ENCODE measurements at places on chromosomes 11 and 22. TPM values are rescaled to one million over a fixed set of nuclear protein-coding genes. Genes with fewer than 3 reads are reported as not detected.

The SLC22A25 gene
- total RNA-seq, result not detected

The MMP3 gene
- total RNA-seq, result 0.32 TPM

The MYOD1 gene
- not detected for total RNA-seq

The CARD18 gene
- not detected for total RNA-seq

The RTN4R gene
- total RNA-seq, result not detected

The POTEH gene
- total RNA-seq, result not detected

The UCP3 gene
- 0.08 TPM for total RNA-seq

GRCh38 chr11:110818032-110818687, 105.9 kb upstream of the ARHGAP20 start:
- H3K27ac ChIP-seq, result no peak overlapping the region
- no peak for DNase-seq
- H3K4me1 ChIP-seq, result no peaks in the 10 kb centered on the region
- H3K36me3 ChIP-seq, result no peaks in the 10 kb centered on the region

GRCh38 chr11:104124979-104125378, 39.0 kb downstream of the PDGFD start:
- H3K4me3 ChIP-seq, result no peak overlapping the region
- no peaks in the 10 kb centered on the region for H3K27me3 ChIP-seq
- H3K4me1 ChIP-seq, result no peaks in the 10 kb centered on the region
- no peak overlapping the region for H3K27ac ChIP-seq
- H3K36me3 ChIP-seq, result no peaks in the 10 kb centered on the region

DNA sequence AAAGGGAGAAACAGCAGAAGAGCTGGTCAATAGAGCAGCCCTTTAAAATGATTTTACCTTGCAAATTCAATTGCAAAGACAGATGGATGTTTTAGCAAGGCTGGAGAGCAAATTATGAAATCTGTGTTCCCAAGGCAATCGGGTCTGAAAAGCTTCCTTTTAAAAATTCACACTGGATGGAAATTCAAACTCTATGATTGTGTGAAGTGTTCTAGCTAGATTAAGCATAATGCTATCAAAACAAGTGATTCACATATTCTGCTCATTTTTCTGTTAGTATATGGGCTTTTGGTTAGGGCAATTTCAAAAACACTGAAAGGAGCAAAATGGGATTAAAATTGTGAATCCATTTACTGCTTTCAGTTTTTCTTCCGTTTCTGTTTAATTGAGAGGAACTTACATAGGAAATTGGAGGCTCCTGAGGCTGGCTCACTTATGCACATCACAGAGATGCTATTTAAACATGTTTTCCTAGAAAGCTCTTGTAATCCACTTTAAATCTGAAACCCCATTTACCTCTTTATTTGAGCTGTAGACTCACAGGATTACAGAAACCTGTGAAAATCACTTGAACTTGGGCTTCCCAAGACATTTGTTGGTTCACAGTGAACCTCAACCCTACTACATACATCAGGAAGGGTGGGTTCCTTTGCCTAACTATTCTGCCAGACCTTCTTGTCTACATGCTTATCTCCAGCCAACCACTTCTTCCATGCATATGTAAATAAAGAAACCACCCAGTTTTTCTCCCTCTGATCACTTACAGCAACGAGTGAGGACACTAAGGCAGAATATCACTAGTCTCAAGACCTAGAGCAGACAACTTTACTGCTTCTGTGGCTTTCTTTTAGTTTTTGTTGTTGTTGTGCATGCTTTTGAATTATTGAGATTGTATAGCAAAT, 201.9 kb upstream of the PITPNB start:
- H3K4me3 ChIP-seq, result no peak overlapping the region
- DNase-seq, result no peak
- peaks cover 20% of the 10 kb centered on the region for H3K4me1 ChIP-seq
- H3K27ac ChIP-seq, result no peak overlapping the region
- H3K36me3 ChIP-seq, result no peaks in the 10 kb centered on the region
- H3K27me3 ChIP-seq, result no peaks in the 10 kb centered on the region

DNA sequence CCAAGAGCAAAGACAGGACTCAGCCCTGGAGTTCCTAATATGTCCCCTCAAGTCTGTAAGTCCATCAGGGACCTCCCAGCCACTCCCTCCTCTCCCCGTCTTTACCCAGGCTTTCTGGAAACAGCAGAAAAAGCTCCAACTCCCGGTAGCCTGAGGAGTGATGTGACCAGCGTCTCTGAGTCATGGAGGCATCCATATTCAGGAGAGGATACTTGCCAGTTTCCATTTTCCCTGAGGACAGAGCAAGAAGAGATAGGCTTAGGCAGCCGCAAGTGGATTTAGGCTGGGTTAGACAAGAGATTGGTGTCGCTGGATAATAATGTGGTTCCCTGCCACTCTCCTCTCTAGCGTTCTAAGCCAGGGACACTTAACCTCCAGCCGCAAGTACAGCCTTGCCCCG, 206.6 kb downstream of the GRIK4 start:
- H3K4me3 ChIP-seq, result no peak overlapping the region
- no peaks in the 10 kb centered on the region for H3K27me3 ChIP-seq
- H3K27ac ChIP-seq, result no peak overlapping the region
- no peak for DNase-seq

DNA sequence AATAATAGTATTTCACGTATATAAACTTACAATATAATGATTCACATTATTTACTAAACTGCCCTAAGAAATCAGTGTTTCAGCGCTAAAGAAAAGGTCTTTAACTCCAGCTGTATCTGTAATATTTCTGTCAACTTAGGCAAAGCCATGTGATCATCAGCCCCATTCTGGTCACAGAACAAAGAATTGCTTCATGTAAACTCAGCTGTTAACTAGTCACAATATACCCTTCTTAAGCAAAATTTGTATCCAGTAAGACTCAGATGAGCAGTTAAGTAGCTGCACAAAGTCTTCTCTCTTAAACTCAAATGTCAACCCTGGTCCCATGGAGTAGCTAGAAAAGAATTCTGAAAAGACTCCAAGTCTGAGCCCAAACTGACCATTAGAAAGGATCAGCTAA, 26.6 kb downstream of the HPS5 start:
- H3K36me3 ChIP-seq, result peaks cover 89% of the 10 kb centered on the region
- no peaks in the 10 kb centered on the region for H3K4me1 ChIP-seq
- DNase-seq, result no peak
- no peaks in the 10 kb centered on the region for H3K27me3 ChIP-seq
- H3K27ac ChIP-seq, result no peak overlapping the region

- peaks cover 18% of the 10 kb centered on the region for H3K36me3 ChIP-seq
- no peaks in the 10 kb centered on the region for H3K27me3 ChIP-seq
- no peak overlapping the region for H3K27ac ChIP-seq
- no peak for DNase-seq
- no peak overlapping the region for H3K4me3 ChIP-seq
Observed at GRCh38 chr11:118379497-118379896, 20.1 kb downstream of the UBE4A start.

GRCh38 chr11:44973632-44974401, 23.1 kb upstream of the TP53I11 start:
- H3K4me3 ChIP-seq, result no peak overlapping the region
- DNase-seq, result no peak
- no peak overlapping the region for H3K27ac ChIP-seq
- H3K4me1 ChIP-seq, result no peaks in the 10 kb centered on the region
- 0 out of 2 replicates have a peak, but pooled peaks cover 3% of the 10 kb centered on the region for H3K27me3 ChIP-seq

- no peak overlapping the region for H3K27ac ChIP-seq
- H3K4me1 ChIP-seq, result no peaks in the 10 kb centered on the region
- H3K4me3 ChIP-seq, result no peak overlapping the region
- no peaks in the 10 kb centered on the region for H3K27me3 ChIP-seq
- no peak for DNase-seq
Observed at GRCh38 chr22:41885516-41885915, 29.4 kb downstream of the SHISA8 start.

DNA sequence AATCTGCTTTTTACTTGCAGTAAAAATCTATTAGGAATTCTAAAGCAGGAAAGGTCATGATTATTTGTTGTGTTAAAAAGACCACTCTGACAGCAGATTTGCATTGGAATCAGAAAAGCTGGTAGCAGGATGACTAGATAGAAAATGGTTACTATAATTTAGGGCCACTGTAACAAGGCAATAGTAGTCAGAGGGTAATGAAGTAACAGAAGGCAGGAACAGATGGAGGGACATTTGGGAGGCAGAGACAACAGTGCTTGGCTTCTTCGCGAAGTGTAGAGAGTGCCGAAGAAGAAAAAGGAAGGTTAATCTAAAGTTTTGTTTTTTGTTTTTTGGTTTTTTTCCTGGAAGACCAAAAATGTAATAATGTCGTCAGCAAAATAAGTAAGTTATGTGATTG, 129.8 kb upstream of the SLC5A12 start:
- H3K27ac ChIP-seq, result no peak overlapping the region
- no peaks in the 10 kb centered on the region for H3K4me1 ChIP-seq
- H3K36me3 ChIP-seq, result no peaks in the 10 kb centered on the region
- no peak overlapping the region for H3K4me3 ChIP-seq
- H3K27me3 ChIP-seq, result no peaks in the 10 kb centered on the region
